ENCODE measurements at places on chromosomes 13 and 19.

- no peak for DNase-seq
Observed at GRCh38 chr13:37230346-37230745, 124.9 kb upstream of the CSNK1A1L start.

DNA sequence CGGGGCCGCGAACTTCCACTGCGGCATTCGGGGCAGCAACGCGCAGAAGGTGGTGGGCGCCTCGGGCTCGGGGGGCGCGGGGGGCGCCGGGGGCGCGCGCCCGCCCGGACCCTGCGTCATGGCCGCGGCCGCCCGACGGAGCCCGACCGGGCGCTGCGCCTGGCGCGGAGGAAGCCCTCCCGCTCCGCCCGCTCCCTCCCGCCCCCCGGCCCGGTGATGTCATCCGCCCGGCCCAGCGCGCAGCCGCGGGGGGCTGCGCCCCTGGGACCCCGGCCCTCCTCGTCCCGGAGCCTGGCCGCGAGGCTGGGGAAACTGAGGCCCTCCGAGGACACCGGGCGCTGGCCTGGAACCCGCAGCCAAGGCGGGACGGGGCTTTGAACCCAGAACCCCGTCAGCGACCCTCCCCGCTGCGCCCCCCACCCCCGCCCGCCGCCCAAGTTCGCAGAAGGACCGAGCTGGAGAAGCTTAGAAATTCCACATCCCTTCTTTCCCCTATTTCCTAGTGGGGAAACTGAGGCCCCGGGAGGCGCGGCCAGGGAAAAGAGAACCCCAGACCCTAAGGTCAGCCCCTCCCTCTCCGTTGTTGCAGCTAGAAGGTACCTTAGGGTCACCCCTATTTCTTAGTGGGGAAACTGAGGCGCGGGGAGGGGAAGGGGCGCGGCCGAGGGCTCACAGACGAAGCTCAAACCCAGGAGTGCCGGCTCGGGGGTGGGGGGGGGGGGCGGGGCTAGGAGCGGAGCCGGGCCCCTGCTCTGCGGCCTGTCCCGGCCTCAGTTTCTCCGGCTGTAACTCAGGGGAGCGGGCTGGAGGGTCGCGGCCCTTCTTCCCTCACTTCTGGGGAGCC is at the start of gene SHC2:
Gene SHC2, minus strand, starts transcription at position 157 of the 844 bp plus-strand sequence. Its CDS starts 37 bp downstream, at position 120.
- peak; percentile 38 for DNase-seq

- DNase-seq: no peak
Observed at GRCh38 chr19:38544569-38545315, 73.0 kb downstream of the MAP4K1 start.

GRCh38 chr13:73521290-73521624 is 462.5 kb downstream of the KLF5 start:
- DNase-seq: no peak

GRCh38 chr13:62629618-62630017 is 1214.0 kb upstream of the PCDH20 start:
- DNase-seq: no peak

Data from left ventricle myocardium inferior (tissue), 1 donor.